ENCODE measurements at places on chromosomes 2 and 18. TPM values are rescaled to one million over a fixed set of nuclear protein-coding genes. Genes with fewer than 3 reads are reported as not detected.

- DNase-seq, result no peak
Measured at GRCh38 chr2:201574766-201575165, 68.5 kb downstream of the TMEM237 start.

DNA sequence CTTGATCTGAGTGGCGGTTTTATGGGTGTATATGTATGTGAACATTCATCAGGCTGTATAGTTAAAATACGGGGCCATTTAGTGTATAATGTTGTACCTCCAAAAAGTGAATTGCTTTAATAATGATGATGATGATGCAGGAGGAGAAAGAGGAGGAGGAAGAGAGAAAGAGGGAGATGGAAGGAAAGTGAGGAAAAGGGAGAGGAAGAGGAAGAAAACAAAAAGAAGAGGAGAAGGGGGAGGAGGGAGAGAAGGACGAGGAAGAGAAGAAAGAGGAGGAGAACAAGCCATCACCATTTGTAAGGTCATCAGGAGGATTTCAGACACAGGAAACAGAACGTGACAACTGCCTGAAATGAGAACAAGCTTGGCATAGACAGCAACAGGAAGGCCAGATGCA lies 168.4 kb upstream of the NCKAP5 start:
- no peak for DNase-seq

DNA sequence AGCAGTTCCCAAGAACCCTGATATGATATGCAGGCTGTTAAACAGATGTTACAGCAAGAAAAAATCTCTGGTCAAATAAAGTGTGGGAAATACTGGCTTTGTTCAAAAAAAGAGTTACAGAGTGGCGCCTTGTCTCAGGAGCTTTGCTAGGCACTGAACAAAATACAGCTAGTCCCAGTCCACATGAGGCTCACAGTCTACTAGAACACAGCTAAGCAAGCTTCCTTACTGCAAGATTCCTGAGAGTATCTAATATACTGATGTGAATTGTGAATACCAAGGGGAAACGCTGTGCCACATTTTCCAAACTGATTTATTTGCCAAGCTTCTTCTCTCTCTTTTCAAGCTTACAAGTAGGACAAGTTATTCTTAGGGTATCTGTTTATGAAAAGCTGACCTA lies 188.8 kb upstream of the NABP1 start:
- no peak for DNase-seq

The ASXL3 gene
- 4.3 TPM for total RNA-seq

The GKN1 gene
- not detected for total RNA-seq

- DNase-seq, result peak; percentile 85
Measured at GRCh38 chr2:151947813-151948165, 119.6 kb upstream of the ARL5A start.

DNA sequence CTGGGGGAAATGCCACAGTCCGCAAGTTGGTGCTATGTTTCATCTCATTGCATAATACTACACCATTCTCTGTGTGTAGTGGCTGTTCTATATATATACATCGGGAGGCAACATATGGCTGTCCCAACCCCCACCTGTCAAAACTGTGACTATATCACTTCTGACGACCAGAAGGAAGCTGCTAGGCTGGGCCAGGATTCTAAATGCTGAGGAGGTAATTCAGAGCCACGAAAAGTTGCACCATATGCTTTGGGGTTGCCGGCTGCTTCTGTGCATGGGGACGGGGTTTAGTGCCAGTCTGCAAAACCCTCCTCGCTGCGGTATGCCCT lies 117.3 kb downstream of the MSH2 start:
- DNase-seq, result no peak

DNA sequence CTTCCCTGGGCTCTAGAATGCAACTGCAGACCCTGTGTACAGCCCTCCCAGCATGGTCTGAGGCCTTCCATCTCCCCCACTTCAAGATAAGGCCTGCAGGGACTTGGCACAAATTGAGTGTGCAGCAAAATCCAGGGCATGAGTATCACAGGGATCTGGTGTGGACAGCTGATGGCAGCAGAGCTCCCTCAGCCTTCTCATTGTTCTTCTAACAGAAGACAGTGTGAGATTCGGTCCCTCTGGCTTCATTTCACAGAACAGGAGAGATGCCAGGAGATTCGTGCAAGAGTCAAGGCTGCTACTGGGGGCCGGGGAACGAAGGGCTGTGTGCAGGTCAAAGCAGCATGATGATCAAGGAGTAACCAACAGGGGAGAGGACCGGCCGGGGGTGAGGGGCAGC lies 85.8 kb downstream of the UXS1 start:
- DNase-seq, result no peak

The TMEM163 gene
- 0.19 TPM for total RNA-seq

The ACMSD gene
- total RNA-seq, result not detected

- DNase-seq, result no peak
Measured at GRCh38 chr2:43262951-43263350, 36.5 kb upstream of the ZFP36L2 start.

The CHPF gene
- 42.9 TPM for total RNA-seq

- DNase-seq, result no peak
Measured at GRCh38 chr18:62497190-62497772, 25.5 kb upstream of the ZCCHC2 start.

The TXNDC2 gene
- total RNA-seq, result 0.29 TPM

- DNase-seq, result peak; percentile 42
Measured at GRCh38 chr2:21501376-21502027, 377.7 kb downstream of the TDRD15 start.

- no peak for DNase-seq
Measured at GRCh38 chr2:188306271-188306670, 14.6 kb downstream of the GULP1 start.

The FBXO15 gene
- total RNA-seq, result not detected

- no peak for DNase-seq
Measured at GRCh38 chr2:203889944-203890343, 22.4 kb downstream of the CTLA4 start.

GRCh38 chr18:38847326-38847725 lies 1281.7 kb upstream of the CELF4 start:
- no peak for DNase-seq

DNA sequence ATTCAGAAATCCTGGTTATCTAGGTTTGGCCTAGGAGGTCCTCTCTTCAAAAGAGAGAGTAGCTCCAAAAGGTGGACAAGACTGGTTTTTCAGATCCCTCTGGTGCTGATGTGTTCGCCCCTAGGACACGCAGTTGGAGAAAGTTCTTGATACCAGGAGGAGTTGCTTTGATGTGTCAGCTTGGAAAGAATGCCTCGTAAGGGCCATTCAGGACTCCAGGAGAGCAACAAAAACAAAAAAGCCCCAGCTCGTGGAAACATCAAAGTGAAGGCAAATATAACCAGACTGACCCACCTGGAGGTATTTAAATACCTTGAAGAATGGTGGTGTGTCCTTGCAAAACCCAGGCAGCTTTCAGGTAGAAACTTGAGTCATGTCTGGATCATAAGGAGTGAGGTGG lies 12.5 kb upstream of the LBH start:
- no peak for DNase-seq

The DHX57 gene
- 13.6 TPM for total RNA-seq

The RAB17 gene
- total RNA-seq, result 2.0 TPM
